ENCODE measurements at places on chromosomes 7 and 10. TPM values are rescaled to one million over a fixed set of nuclear protein-coding genes. Genes with fewer than 3 reads are reported as not detected.

- no peak for DNase-seq
These were observed 115.8 kb downstream of the HTR7 start for GRCh38 chr10:90741926-90742565.

AGAP3 gene
- total RNA-seq, result 40.7 TPM

GRCh38 chr7:93196336-93196735, 29.9 kb downstream of the HEPACAM2 start:
- DNase-seq, result no peak

PON3 gene
- not detected for total RNA-seq

DNA sequence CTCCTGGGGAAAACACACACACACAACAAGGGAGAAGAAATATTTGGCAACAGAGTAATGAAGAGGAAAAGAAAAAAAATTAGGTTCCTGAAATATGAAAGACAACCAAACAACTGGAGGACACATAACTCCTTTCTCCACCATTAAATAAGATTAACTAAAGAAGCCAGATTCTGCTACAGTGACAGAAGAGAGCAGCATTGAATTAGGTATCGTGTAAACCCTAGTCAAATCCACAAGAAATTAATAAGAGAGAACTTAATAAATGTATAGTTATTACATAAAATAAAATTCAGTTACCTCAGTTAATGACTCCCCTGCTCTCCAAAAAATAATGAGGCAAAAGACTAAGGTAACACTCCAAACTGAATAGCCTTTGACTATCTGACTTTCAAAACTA, 306.7 kb downstream of the CRPPA start:
- DNase-seq, result no peak

CHST12 gene
- 8.3 TPM for total RNA-seq

DNA sequence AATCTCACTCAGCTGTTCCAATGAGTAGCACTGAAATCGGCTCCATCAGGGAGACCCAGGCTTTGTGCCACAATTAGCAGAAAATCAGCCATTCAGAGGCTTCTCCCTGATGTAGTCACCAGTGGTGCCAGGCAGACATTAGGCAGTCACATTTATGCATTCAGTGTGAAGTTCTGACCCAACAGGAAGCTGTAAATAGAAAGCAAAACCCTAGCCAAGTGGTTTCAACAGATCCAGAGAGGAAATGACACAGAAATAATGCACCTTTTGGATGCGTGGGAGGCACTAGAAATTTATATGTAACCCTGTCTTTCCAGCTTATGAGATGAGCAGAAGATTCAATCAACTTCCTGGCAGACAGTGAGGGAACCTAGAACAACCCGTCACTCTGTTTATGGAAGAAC, 186.4 kb downstream of the PDE1C start:
- no peak for DNase-seq

- peak; percentile 68 for DNase-seq
These were observed 21.1 kb downstream of the FAM53B start for GRCh38 chr10:124722798-124723783.

GRCh38 chr10:47261556-47261955, 38.4 kb upstream of the GDF10 start:
- no peak for DNase-seq

GRCh38 chr10:46329690-46330016, 42.9 kb downstream of the ANTXRL start:
- DNase-seq, result no peak

Measured in CD8-positive, alpha-beta memory T cell (primary cell).